ENCODE measurements at places on chromosomes 7 and 10.

DNA sequence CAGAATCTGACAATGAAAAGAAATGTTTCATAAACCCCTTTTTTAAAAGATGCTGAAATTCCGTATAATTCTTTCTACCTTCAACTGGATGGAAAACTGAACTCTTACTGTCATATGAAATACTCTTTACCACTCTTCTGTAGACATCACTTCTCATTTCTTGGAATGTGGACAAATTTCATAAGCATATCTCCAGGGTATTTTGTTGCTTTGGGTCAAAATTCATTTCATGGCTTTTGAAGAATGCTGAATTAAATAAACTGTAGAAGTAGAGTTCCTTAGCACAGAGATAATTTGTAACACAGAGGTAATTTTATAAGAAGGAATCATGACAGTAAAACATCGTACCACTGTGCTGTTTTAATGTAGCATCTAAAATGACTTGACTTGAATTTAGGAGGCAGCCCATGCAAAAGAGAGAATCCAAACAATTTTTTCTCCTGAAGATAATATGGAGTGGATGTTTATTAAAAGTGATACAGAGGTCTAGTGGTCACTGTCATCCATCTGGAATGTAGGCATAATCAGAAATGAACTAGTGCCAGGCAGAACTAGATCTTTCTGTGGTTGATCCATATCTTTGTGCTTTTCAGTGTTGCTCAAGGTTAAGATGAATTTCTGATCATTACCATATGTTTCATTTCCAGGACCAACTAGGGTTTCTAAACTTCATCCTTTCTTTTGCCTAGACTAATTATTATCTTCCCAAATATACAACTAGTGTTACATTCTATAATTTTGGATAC, 492.0 kb downstream of the KIF20B start:
- no peak for DNase-seq

DNA sequence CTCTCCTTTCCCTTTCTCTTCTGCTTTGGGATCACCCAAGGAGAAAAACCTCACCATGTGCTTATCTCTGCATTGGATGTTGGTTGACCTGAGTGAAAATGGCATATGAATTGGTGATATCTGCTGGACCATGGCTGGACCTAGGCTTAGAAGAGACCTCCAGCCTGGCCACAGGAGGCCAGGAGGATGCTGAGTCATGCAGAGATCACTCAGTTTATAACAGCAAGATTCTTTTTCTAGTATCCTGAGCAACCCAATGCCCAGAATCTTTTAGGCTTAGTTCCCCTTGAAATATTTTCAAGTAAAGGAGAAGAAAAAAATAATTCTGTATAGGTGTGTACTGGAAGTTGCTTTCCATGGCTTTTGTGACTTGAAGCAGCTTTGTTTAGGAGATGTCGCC, 236.3 kb downstream of the KLF6 start:
- DNase-seq = no peak

DNA sequence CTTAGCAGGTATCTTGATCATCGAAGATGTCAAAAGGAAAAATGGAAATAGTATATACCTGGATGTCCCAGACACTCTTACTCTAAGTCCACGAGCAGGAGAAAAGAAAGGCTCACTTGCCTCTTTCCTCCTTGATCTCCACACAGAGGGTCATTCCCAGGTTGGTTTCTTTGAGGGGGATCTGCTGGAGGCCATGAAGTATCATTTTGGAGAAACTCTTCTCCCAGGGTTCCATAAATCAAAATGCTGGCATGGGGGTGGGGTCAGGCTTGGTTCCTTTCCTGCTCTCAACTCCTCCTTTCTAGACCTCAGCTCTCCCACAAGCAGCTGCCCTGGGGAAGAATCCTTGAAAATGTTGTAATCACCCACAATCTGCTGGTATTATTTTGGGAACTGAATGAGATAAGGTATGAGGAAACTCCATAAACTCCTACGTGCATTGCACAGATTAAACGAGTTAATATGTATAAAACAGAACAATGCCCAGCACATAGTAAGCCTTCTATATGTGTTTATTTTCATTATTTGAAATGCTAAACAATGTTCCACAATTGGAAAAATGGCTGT, 54.4 kb downstream of the PRKCQ start:
- DNase-seq = no peak

- no peak for DNase-seq
Observed at GRCh38 chr7:96009148-96009547, 236.8 kb downstream of the DYNC1I1 start.

- DNase-seq = peak; percentile 14
Observed at GRCh38 chr10:52313933-52314821, at the start of gene DKK1. Gene DKK1 (plus strand): TSS chr10:52314281. CDS start chr10:52314435, 154 bp downstream.

DNA sequence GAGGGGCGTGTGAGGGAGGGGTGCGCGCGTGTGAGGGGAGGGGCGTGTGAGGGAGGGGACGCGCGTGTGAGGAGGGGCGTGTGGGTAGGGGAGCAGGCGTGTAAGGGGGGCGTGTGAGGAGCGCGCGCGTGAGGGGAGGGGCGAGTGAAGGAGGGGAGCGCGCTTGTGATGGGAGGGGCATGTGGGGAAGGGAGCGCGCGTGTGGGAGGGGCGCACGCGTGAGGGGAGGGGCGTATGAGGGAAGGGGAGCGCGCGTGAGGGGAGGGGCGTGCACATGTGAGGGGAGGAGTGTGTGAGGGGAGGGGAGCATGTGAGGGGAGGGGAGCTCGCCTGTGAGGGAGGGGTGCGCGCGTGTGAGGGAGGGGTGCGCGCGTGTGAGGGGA, 19.1 kb downstream of the MXI1 start:
- peak; percentile 96 for DNase-seq

DNA sequence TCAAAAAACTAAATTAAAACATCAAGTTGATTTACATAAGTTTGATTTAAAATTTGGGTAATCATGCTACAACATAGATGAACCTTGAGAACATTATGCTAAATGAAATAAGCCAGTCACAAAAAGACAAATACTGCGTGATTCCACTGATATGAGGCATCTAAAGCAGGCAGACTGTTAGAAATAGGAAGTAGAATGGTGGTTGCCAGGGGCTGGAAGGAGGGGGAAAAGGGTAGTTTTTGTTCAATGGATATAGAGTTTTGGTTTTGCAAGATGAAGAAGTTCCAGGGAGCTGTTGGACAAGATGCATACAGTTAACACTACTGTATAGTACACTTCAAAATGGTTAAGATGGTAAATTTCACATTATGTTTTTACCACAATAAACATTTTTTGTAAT, 45.0 kb upstream of the IFRD1 start:
- DNase-seq = no peak

DNA sequence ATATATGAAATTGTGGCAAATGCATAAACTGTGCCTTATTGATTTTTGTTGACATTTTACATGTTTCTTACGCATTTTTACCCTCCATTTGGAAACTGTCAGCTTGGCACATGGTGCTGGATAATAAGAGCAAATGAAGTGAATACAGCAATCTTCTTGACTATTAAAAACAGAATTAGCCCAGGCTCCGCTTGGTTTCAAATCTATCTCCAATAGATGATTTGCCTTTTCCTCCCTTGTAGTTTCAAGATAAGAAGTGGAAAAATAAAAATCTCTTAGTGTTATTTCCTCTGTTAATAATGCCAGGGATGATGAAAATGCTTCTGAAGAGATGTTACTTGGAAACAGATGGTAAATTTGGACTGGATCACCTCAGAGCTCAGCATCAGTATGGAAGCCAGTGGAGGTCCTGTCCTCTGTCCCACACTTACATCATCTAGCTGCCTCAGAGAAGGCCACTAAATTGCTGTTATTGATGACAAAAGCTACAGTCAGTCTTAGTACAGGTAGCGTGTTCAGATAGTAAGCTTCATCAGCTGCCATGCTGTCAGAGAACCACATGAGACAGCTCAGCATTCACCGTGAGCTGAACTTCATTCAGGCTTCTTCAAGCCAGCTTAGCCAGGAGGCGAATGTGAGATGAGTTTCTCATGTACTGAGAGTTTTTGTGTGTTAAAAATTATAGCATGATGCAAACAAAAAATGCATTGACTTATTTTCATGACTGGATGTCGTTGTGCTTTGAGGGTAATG, 246.8 kb downstream of the CELF2 start:
- no peak for DNase-seq

GRCh38 chr7:106640368-106641141, 20.4 kb downstream of the CCDC71L start:
- no peak for DNase-seq

- no peak for DNase-seq
Observed at GRCh38 chr10:119393421-119393820, 149.1 kb downstream of the RGS10 start.

DNA sequence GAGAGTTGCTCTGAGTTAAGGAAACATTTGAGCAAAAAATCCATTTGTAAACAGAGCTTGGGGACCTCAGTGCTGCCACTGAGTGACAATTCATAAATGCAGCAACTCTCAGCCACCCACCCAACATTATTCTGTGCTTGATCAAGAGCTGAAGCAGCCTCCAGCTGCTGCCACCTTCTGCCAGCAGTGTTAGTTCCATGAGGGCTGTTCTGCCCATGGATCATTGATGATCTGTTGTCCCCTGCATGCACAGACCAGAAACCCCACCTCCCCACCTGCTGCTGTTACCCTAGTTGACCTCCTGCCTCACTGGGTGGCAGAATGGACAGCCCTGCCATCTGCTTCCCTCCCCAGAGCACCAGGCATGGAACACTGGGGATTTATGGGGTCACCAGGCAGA, 305.4 kb downstream of the KCNMA1 start:
- DNase-seq = no peak

GRCh38 chr10:125039354-125039769, 97.4 kb downstream of the ZRANB1 start:
- DNase-seq = no peak

GRCh38 chr7:90988996-90989765, 275.1 kb upstream of the FZD1 start:
- no peak for DNase-seq

- DNase-seq = no peak
Observed at GRCh38 chr10:103492655-103493261, 747 bp upstream of the NEURL1 start.

DNA sequence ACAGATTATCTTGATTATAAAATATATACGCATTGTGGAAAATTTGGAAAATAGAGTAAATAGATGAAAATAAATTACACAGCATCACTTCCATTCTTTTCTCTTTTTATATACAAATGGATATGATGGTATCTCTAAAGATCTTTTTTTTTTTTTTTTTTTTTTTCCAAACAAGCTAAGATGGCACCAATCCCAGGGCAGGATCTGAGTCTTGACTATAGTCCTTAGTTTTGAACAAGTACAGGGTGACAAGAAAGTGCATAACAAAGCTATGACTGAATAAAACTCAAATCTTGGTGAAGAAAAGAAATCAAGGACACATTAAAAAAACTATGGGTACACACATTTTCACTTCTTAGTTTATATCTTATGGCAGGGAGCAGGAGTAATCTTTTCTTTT, 42.6 kb upstream of the FAM133B start:
- DNase-seq = no peak

DNA sequence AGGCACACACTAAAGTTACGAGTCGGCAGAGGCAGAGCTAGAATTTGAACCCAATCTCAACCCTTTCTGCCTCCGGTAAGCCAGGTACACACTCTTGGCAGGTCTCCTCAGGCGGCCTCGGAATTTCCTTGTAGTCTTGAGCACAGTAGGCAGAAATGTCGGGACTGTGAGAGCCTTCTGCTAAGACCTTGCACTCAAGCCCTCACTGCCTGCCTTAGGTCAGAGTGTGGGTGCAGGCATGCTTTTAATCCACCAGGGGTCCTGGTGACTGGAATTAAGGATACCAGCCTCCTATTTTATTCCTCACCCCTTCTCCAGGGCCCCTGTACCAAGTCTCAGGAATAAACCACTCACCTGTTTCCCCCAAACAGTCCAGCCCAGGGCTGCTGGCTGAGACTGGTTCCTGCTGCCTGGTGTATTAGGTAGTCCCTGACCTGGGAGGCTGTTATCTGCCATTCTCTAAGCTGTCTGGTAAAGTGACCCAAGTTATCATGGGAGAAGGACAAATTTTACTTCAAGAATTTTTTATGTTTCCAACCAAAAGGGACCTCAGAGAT, 855 bp downstream of the ATP6V1F start:
- no peak for DNase-seq

DNA sequence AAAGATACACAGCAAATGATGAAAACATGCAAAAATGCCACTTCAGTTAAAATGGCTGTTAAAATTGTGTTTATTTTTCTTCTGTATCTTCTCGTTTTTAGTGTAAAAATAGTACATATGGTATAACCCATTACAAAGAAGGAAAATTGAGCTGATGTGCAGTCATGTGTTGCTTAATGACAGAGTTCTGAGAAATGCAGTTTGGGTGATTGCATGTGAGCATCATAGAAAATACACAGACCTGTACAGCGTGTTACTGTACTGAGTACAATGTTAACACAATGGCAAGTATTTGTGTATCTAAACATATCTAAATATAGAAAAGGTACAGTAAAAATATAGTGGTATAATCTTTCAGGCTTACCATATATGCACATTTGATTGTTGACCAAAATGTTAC, 7.3 kb downstream of the DMTF1 start:
- DNase-seq = no peak

- DNase-seq = no peak
Observed at GRCh38 chr10:21512573-21513404, 12.7 kb downstream of the SKIDA1 start.

- DNase-seq = no peak
Observed at GRCh38 chr7:148747274-148747673, 48.6 kb downstream of the CUL1 start.

DNA sequence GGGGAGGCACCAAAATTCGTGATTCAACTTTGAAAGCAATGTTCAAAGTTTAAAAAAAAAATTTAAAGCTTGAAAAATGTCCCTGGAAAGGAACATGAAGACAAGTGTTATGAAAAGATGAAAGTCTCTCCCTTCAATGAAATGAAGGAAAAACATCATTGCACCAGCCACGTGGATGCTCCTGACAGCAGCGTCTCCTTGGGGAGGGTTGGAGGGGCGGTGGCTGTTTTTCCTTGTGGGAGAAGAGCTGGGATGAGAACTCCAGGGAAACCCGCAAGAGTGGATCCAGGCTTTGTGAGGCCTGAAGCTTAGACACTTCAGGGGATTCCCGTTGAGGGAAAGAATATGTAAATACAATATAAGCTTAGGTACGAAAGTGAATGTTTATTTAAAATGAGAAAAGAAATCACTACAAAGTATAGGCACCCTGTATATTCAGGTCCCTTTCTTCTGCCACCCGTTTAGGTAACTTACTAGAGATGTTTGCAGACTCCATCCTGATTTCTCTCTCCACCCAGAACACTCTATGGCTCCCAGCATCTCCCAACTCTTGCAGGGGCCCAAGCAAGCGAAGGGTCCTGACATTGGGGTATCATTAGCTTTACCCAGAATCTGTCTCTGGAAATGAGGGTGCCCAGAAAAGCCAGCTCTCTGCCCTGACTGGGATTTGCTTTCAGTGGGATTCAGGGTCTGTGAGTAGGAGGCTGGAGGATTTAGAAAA, 63.1 kb upstream of the BAIAP2L1 start:
- no peak for DNase-seq

Measured in hindlimb muscle (tissue), 1 donor.